ENCODE measurements at places on chromosomes 2 and 18.

- DNase-seq = no peak
These were observed 2.7 kb upstream of the LCT start for GRCh38 chr2:135839713-135840112.

GRCh38 chr2:129237966-129238725 lies 741.3 kb upstream of the RAB6C start:
- no peak for DNase-seq

- no peak for DNase-seq
These were observed 101.4 kb downstream of the FARSB start for GRCh38 chr2:222554517-222554916.

DNA sequence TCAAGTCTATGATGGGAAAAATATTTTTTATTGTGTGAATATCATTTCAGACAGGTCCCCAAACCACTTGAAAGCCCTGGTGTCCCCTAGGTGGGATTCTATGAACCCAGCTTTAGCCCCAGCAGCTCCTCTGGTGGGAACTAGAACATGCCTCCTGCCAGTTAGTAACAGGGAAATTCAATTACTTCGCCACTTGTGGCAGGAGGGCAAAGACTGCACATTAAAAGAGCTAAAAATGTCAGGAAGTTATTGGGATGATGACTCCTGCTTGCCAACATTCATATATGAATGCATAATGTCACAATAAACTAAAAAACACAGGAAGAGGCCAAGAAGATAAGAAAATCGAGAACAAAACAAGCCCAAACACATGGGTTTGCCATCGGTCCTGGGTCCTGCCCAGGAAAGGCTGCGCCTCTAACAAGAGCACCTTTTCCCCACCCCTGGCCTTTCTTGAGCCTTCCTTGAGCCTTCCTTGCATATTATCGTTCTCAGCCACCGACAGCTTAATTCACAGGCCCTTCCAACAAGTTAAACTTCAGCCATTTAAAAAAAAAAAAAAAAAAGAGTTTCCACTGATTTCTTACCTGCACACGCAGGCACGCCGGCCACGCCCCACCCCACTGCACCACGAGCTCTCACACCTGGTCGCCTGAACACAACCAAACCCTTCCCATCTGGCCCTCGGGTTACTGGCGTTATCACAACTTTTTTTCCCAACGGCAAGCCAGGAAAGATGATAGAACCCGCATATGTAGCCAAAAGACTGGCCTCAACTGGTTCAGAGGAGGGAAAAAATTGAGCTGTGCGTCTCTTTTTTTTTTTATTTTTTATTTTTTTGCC lies 23.4 kb downstream of the BCL11A start:
- no peak for DNase-seq

DNA sequence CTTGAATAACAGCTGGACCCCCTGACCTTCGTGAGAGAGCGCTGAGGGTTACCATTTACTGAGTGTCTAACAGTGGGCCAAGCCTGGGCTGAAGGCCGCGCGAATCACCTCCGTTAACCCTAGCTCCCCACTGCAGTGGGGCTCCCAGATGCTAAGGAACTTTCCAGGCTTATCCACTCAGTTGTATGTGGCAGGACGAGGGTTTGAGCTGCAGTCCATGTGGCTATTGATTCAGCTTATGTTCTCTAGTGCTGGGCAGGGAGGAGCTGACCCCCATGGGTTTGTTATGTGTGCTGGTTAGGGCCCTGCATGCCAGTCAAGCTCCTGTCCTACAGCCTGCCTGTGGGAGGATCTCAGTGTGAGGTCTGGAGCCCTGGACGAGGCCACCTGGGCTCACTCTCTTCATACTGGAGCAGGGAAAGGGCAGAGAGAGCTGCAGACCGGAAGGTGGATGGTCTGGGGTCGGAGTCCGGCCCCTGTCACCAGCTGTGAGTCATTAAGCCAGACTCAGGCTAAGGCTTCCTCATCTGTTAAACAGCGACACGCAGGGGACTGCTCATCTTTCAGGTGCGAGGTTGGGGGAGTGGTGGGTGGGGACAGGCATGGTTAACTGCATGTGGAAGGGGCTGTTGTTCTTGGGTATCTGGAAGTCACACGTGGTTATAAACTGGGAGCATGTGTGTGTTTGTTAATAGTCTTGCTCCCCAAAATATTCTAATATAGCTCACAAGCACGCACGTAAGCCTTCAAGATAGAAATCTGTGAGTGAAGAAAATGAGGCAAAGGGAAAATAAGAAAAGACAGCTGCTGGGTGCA lies 6.6 kb downstream of the PSD4 start:
- peak; percentile 16 for DNase-seq

DNA sequence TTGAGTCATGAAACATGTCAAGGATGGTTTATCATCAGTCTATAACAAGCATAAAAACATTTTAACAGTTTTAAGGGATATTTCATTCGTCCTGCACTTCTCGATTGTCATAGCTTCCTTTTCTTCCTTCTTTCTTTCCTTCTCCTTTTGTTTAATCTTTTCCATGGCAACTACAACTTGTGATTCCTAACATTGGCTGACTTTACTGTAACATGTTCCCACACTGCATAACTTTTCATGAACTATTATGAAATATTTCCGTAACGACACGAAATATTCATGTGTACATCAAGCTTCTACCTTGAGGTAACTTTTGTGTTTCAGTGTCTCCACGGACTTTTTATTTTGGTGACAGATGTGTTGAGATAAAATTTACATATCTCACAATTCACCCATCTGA lies 134.4 kb downstream of the ACTR3 start:
- DNase-seq = no peak

DNA sequence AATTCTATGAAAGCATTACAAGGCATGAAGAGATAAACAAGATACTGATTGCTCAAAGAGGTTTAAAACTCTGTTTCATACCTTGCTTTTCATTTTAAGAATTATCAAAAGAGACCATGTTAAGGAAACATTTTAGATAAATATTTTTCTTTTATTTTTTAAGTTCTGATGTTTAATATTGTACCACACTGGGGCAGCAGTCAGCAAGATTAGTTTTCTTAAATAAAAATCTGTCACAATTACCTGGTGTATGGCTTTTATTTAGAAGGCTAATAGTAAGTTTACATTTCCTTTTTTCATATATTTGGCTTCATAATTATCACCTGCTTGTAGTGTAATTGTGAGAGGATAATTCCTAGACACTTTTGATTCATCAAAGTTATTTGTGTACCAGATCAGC lies 46.4 kb downstream of the ZNF804A start:
- no peak for DNase-seq

- DNase-seq = no peak
These were observed 27.8 kb downstream of the SLC14A1 start for GRCh38 chr18:45751766-45752165.

- no peak for DNase-seq
These were observed 83.9 kb downstream of the PLCL1 start for GRCh38 chr2:197888321-197888720.

- DNase-seq = no peak
These were observed 108.6 kb downstream of the COMMD1 start for GRCh38 chr2:62014102-62014501.

GRCh38 chr18:44685296-44685695 lies 4.6 kb downstream of the SETBP1 start:
- no peak for DNase-seq

DNA sequence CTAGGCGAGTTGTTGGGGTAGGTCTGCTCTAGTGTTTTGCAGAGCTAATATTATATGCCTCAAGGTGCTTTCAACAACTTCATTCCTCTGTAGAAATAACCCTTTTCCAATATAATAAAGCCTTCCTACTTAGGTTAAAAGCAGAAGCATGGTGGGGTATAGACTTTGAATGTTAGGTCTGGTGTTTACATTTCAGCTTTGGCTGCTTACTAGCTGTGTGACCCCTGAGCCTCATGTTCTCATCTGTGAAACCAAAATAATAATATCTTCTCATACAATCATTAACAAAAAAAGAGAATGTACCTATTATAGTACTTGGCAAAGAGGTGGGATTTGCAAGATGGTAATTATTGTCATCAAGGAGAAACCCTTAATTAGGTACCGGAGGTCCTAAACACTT lies 386.6 kb downstream of the NBAS start:
- DNase-seq = no peak

DNA sequence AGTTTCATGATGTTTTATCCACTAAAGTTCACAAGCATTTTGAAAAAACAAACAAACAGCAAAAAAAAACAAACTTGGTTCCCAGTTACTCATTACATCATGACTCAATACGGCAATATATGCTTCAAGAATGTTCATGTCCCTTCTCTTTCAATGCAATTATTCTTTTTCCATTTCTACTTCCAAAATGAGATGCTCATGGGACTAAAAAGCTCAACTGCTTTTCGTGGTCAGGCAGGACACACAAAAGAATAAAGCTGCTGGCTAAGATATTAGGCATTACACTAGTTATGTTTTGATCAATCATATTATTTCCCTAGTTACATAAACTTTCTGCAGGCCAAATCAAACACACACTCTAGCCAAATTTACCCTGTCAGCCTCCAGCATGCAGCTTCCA lies 301.3 kb downstream of the EPHA4 start:
- DNase-seq = no peak

DNA sequence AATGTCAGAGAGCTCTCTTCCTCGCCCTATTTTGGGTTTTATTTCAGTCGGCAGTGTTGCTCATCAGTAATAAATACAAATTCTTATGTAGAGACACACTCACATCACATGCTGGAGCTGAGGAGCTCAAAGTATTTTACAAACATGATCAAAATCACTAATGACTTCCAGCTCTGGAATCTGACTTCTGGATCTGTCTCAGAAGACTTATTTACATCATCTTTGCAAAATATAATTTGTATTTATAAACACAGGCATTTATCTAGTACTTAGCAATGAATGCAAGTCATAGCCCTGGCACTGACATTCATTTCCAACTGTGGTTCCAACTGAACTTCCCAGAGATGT lies 327.1 kb downstream of the NCKAP5 start:
- no peak for DNase-seq

- no peak for DNase-seq
These were observed 39.7 kb upstream of the TEX51 start for GRCh38 chr2:126858991-126859390.

DNA sequence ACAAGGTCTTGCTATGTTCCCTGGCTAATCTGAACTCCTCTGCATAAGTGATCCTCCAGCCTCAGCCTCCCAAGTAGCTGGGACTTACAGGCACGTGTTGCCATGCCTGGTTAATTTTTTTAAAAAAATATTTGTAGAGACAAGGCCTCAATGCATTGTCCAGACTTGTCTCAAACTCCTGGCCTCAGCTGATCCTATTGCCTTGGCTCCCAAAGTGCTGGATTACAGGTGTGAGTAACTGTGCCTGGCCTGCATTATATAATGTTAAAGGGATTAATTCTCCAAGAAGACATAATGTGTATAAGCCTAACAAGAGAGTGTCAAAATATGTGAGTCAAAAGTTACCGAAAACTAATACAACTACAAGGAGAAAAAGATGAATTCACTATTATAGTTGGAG lies 32.2 kb downstream of the BUB1 start:
- DNase-seq = no peak

DNA sequence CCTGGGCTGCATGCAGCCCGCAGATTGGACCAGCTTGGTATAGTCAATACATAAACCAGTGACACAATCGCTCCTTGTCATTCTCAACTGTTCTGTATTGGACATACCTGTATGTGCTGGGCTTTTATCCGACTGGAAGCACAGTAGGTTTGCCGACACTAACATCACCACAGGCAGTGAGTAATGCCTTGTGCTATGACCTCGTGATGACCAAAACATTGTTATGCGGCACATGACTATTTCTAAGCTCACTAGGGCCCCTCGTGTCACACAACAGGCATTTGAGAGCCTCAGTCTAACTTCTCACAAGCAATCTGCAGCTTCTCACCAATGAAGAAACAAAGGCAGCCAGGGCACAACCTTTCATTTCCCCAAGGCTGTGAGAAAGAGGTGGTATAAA lies 320.8 kb downstream of the AFF3 start:
- no peak for DNase-seq

GRCh38 chr2:189363559-189363958 lies 77.7 kb upstream of the WDR75 start:
- DNase-seq = no peak

DNA sequence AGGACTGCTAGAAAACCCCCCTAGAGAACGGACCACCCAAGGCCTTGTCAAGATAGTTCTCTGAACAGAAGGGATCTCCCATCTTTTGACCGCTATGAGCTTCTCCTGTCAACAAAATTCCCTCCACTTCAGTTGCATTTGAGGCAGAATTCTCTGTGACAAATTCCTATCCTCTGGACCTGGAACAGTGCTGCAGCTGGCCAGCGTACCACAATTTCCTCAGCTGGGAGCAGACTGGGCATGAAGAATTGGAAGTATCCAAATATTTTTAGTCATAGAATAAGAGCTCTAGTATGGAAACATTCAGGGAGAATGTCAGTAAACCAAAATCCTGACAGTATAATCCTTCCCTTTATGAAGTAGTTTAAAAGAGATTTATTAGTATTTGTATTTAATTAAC lies 147.1 kb upstream of the BOD1L2 start:
- no peak for DNase-seq

GRCh38 chr2:127454595-127455565 lies 36.7 kb downstream of the PROC start:
- DNase-seq = no peak

GRCh38 chr2:185291035-185291647 lies 447.5 kb upstream of the FSIP2 start:
- no peak for DNase-seq

DNA sequence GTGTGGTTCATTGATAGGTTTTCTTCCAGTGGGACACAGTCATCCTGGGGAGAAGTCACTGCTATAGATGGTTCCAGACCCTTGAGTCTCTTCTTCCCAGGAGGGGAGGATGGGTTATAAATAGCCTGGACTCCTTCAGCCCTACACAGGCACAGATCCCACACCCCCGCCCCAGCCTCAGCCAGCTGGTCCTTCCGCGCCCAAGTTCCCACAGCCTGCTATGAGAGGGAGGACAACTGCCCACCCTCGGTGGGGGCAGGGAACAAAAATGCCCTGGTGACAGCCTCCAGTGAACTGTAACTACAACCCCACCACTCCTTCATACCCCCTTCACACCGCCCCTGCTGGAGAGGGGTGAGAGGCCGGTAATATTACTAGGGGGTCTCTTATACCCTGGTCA lies 3.2 kb downstream of the ZBTB7C start:
- no peak for DNase-seq

GRCh38 chr2:31337860-31338259 lies 76.7 kb downstream of the XDH start:
- DNase-seq = no peak
